ENCODE measurements at places on chromosomes 12 and 14.

GRCh38 chr14:63650256-63650952 is 8.7 kb upstream of the WDR89 start:
- no peak for DNase-seq

- DNase-seq, result no peak
Observed at GRCh38 chr14:89292579-89293313, 124.3 kb downstream of the FOXN3 start.

- DNase-seq, result no peak
Observed at GRCh38 chr14:100806386-100806785, 19.5 kb upstream of the MEG3 start.

- no peak for DNase-seq
Observed at GRCh38 chr12:113247123-113248050, 26.1 kb downstream of the TPCN1 start.

- no peak for DNase-seq
Observed at GRCh38 chr14:51652168-51653078, 713 bp downstream of the FRMD6 start.

GRCh38 chr14:74882103-74882920 is 596 bp downstream of the DLST start:
- DNase-seq, result peak; percentile 14

- no peak for DNase-seq
Observed at GRCh38 chr12:49253033-49253623, 11.8 kb upstream of the TUBA1C start.

DNA sequence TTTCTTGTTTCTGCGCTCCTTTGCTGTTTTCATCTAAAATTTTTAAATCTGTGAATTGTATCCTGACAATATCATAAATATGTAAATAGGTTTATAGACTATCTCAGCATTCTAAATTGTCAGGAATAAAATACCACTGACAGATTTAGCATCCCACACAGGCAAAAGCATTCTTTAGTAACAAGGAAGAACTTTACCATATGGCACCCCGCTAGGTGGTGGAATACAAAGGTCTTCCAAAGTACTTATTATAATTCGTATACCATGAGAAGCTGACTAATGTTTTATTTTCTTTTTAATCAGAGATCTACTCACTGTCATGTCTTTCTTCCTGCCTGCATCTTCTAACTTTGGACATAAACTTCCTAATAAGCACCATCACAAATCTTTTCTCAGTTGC is 328.8 kb upstream of the NOVA1 start:
- no peak for DNase-seq

GRCh38 chr14:78479127-78479780 is 309.1 kb downstream of the NRXN3 start:
- no peak for DNase-seq

DNA sequence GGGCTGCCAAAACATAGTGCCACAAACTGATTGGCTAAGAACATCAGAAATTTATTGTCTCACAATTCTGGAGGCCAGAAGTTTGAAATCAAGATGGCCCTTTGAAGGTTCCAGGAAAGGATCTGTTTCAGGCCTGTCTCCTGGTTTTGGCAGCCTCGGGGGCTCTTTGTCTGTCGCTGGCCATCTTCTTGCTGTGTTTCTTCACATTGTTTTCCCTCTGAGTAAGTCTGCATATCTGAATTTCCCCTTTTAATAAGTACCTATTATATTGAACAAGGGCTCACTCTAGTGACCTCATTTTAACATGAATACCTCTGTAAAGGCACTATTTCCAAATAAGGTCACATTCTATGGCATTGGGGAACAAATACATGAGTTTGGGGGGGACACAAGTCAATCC is 467.1 kb upstream of the MGAT4C start:
- DNase-seq, result no peak

GRCh38 chr12:69616025-69616424 is 5.3 kb upstream of the LRRC10 start:
- no peak for DNase-seq

DNA sequence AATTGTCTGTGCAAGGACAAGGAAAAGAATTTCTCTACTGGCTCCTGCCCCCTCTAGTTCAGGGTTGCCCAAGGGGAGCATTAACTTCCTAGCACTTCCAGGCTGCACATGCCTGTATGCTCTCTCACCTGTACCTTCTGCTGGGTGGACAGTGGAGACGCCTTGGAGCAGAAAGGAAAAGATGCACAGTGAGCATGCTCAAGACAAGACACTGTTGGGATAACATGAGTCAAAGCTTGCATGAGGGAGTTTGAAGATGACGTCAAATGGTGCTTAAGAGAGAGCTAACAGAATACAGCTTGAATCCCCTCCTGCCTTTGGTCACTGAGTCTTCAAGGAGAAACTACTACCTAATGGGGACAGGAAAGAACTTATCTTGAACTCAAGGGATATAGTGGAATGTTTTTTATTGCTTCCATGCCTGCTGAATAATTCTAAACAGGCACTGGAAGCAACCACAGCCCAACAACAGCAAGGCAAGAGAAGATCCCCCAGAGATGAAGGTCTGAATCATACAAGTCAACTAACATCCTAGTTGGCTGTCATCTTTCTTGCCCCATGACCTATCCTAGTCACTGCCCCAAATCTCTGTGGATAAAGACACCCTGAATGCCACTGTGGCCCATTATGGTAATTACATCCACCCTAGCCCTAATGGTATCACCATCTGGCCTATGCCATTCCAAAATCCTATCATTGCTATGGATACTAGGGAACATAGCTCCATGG is 23.5 kb downstream of the RPS6KA5 start:
- DNase-seq, result no peak

GRCh38 chr12:96064271-96064670 is 28.9 kb upstream of the LTA4H start:
- DNase-seq, result no peak

DNA sequence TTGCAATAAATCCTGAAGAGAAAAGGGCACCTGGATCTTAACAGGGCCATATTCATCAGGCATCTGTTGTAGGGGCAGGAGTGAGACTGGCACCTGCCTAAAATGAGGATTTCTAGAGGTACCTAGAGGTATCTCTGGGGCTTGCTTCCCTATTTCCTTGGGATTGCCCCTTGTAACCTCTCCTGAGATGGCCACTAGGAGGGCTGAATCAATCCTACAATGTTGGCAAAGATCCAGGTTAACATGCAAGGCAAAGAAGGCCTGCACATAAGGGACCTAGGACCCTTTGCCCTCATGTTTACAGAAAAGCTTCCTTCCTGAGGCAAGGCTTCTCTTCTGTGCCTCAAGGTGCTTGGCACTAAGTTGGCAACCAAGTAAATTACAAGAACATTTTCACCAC is 25.8 kb upstream of the CLEC4E start:
- no peak for DNase-seq

- peak; percentile 41 for DNase-seq
Observed at GRCh38 chr12:86727160-86727559, 471.0 kb upstream of the MGAT4C start.

- DNase-seq, result no peak
Observed at GRCh38 chr12:12358528-12358927, 1.6 kb downstream of the BORCS5 start.

GRCh38 chr12:18419311-18419710 is 158.0 kb downstream of the PIK3C2G start:
- no peak for DNase-seq

GRCh38 chr12:41058266-41058665 is 129.9 kb upstream of the PDZRN4 start:
- DNase-seq, result no peak

- no peak for DNase-seq
Observed at GRCh38 chr14:34711796-34712712, 2.3 kb downstream of the CFL2 start.

DNA sequence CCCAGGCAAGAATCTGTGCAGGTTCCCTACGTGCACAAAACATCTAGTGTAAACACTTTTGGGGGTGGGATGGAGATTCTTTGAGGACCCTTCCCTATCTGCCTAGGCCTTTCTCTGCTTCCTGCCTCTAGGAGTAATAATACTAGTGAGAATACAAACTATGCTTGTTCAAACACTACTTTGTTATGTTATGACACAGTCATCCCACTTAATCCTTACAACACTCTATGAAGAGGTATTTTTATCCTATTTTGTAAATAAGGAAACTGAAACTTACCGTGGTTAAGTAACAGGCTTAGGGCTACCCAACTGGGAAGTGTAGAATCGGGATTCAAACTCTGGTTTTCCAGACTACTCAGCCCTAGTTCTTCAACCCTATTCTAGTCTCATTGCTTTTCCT is 96.5 kb downstream of the KCNA5 start:
- DNase-seq, result no peak

DNA sequence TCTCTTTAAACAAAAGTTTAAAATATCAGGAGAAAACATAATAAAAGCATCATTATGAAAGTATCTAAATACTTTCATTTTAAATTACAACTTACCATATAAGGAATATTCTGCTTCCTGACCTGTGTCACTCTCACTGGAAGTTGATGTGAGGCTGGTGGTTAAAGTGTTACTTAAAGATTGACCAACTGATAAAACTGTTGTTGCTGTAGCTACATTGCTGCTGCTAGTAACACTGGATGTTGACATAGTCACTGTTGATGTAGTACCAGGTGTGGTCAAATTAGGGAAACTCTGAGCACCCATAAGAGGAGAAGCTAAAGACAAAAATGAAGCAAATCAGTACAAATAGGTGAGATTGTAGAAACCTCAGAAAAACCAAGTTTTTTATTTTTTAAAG is 79.9 kb downstream of the HECTD1 start:
- no peak for DNase-seq

- DNase-seq, result no peak
Observed at GRCh38 chr12:73598626-73599025, 939.0 kb upstream of the ATXN7L3B start.

DNA sequence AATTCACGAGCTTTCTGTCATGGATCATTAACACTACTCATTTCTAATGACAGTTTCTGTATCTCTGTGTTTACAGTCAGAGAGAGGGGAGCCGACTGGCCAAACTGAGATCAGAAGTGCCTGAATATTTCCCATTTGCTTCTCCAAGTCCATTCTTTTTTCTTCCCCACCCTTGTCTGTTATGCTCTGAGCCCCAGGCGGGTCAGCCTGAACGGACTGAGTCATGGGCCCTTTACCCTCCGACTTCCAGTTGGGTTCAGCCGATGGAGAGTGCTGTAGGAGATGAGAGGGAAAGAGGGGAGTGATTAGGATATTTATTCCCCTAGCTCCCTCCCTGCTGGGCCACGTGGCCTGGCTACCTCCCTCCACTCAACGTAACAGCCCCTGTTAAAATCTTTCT is 104.7 kb downstream of the PAH start:
- no peak for DNase-seq

DNA sequence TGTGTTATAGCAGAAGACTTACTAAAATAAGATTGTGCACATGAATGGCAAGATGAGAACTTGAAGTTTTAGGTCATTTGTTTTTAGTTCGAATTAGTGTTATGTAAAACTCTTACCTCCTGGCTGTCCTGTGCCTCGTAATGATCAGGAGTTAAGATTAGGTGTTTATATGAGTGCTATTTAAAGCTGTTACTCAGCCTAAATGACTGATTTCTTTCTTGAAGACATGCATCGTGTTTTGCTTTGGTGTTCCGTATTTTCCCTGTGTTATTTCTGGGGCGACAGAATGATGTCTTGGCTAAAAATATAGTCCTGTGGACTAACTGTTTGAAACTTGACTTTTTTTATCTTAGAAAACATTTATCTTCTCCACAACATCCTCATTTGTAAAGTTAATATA is 22.1 kb downstream of the SCYL2 start:
- no peak for DNase-seq

- DNase-seq, result no peak
Observed at GRCh38 chr14:72738161-72738611, 155.7 kb downstream of the DPF3 start.

- no peak for DNase-seq
Observed at GRCh38 chr12:10851243-10851858, 2.1 kb upstream of the PRR4 start.

GRCh38 chr12:22626406-22626805 is 1.4 kb downstream of the ETNK1 start:
- DNase-seq, result no peak

DNA sequence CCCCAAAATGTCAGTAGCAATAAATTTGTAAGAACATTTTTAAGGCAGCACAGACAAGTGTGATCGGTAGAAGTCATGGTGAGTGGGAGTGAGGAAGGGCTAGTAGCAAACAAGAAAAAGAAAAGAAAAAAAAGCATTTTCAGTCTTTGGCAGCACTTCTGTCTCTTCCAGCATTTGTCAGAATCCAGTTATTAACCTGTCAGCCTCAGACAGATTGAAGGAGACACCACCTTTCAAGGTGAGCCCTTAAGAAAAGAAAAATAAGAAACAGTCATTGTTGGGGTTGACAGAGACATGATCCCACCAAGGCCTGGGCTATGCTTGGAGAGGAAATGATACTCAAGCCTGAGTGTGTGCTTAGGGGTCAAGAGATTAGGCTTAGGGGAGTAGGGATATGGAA is 947.4 kb downstream of the NRXN3 start:
- no peak for DNase-seq

GRCh38 chr12:33587784-33588712 is 148.4 kb upstream of the SYT10 start:
- no peak for DNase-seq

DNA sequence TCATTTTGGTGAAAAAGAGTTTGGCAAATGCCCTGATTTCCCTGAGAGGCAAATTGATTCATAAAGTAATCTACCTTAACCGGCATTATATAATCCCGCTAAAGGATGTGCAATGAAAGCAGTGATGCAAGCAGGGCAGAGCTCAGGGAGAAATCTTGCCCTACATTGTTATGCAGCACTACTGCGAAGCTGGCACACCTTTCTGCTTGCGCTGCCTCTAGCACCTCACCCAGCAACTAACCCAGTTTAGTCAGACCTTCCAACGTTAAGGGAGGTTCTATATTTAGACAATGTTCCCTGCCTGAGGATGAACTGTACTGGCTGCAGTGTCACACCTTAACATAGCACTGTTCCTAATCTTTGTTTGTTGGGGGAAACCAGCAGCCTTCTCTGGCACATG is 60.8 kb upstream of the CCDC196 start:
- DNase-seq, result no peak
